ENCODE measurements at places on chromosomes 2 and 18.
A peak's percentile ranks its signal among the peaks of the same experiment; 100 is the strongest.

DNA sequence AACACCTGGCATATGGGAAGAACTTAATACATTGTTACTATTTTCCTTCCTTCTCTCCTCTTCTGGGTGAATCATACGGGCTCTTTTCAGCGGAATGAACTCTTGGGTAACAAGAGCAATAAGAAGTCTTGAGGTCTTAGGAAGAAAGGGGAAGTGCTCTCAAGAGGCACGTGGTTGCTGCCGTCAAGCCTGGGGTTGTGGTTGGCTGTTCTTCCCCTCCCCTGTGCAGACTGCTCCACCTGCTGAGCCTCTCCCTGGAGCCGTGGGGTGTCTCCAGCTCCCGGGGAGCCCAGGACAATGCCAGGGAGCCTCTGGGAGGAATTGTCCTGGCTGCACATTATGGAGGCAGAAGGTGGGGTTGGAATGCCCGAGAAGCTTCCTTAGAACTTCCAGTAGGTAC lies 19.4 kb downstream of the TOGARAM2 start:
- DNase-seq: no peak

GRCh38 chr2:201038855-201039254 lies 32.6 kb downstream of the HYCC2 start:
- DNase-seq: no peak

DNA sequence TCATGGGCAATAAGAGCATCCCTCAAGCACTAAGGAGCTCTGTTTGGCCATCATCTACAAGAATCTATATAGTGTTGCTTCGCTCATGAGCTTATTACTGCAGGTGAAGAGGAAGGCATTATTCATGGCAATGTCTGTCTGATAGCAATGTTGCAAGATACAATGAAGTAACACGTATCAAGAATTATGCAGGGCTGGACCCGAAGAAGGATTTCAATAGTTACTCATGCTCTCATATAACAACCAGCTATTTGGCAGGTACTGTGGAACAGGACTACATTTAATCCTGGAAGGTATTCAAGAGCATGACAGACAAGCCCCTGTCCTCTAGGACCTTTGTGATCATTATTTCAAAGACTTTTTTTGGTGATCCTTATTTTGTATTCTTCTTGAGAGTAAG lies 109.6 kb downstream of the LAMA3 start:
- no peak for DNase-seq

DNA sequence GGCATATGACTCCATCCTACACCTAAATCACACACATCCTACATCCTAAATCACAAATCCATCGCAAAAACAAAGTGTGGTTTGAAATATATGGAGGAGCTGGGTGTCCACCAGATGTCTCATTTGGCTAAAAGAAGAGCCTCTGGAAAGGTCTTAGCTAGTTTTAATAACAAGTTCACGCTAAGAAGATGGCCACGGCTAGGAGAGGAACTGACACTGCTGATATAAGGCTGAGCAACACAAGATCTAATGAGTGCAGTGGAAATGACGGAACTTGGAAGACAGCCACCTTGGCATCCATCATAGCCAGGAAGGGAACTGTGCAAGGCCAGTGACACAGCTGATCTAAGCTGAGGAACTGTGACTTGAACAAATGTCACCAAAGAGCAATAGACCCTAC lies 60.0 kb upstream of the AGAP1 start:
- DNase-seq: peak; percentile 22

GRCh38 chr2:102266204-102266603 lies 45.2 kb upstream of the IL1RL1 start:
- no peak for DNase-seq

GRCh38 chr2:136290326-136290725 lies 172.4 kb upstream of the CXCR4 start:
- DNase-seq: no peak

All from HT-29 (cell line).